NAMALWA (cell line): ENCODE measurements at places on chromosomes 7 and 10.

DNA sequence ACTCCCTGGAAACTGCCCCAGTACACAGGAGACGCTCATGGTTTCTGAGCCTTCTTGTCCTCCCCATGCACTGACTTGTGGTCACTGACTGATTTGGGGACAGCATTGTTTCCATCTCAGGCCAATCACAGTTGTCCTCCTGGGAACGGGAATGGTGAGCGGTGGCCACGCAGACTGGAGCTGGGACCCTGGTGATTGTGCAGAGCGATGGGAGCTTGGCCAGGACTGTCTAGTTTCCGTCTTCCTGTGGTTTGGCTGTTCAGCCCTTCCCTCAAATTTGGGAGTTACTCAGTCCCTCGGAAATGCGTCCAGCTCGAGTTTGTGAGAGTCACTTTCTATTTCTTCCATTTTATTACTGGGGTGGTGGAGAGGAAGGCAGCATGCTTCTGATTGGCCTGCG, 250.9 kb downstream of the ACTR3B start:
- DNase-seq: no peak

DNA sequence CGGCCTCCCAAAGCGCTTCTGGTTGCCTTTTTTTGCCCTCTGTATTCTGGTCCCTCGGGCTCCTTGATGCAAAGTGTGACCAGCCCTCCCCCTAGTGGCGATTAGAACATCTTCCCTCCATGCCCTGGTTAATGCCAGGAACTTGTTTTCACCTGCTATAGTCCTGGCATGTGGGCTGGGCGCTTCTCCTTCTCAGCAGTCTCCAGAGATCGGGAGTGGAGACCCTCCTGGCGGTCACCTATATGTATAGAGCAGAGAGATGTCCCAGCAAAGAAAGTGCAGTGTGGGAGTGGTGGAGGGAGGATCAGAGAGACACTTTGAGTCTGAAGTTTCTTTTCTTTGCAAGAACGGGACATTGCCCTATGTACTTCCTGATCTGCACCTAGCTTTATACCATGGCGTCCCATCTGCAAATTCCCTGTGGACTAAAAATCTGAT, 264.1 kb downstream of the OTUD1 start:
- peak; percentile 81 for DNase-seq

DNA sequence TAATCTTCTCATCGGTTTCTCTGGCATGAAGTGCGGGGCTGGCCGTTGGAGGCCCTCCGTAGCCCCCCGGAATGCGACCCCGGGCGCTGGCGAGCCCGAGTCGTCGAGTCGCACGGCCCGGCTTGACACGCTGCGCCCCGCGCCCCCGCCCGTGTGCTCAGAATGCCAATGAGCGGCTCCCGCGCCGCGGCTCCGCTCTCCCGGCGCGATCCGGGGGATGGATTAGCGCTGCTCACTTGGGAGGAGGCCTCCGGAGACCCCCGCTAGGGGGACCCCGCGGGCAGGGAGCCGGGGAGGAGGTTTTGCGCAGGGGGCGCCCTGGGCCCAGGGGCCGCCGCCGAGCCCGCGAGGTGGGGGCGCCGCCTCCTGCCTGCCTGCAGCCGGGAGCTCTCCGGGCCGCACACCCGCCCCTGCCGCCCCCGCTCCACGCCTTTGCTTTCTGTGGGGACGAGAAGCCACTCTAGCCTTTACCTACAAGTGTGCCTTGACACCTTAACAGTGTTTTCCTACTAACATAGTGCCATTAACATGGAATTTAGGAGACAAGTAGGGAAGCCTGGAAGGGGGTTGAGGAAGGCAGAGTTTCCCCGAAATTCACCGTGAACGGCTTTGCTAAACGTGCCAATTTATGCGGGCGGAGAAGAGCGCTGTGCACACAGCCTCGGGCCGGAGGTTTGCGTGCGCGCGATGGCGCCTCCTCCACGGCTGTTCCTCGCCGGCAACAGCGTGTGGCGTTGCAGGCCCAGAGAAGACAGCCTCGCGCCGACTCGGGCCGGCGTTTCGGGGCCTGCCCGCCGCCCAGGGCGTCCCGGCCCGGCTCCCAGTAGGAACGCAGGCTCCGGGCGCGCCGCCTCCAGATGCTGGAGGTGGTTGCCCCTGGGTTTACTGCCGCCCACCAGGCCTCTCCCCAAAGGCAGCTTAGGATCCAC, 7.1 kb downstream of the SHH start:
- peak; percentile 39 for DNase-seq

- peak; percentile 87 for DNase-seq
Observed at GRCh38 chr10:6014241-6014761, 37.0 kb upstream of the IL15RA start.

- DNase-seq: no peak
Observed at GRCh38 chr10:113310347-113310746, 242.5 kb upstream of the HABP2 start.

DNA sequence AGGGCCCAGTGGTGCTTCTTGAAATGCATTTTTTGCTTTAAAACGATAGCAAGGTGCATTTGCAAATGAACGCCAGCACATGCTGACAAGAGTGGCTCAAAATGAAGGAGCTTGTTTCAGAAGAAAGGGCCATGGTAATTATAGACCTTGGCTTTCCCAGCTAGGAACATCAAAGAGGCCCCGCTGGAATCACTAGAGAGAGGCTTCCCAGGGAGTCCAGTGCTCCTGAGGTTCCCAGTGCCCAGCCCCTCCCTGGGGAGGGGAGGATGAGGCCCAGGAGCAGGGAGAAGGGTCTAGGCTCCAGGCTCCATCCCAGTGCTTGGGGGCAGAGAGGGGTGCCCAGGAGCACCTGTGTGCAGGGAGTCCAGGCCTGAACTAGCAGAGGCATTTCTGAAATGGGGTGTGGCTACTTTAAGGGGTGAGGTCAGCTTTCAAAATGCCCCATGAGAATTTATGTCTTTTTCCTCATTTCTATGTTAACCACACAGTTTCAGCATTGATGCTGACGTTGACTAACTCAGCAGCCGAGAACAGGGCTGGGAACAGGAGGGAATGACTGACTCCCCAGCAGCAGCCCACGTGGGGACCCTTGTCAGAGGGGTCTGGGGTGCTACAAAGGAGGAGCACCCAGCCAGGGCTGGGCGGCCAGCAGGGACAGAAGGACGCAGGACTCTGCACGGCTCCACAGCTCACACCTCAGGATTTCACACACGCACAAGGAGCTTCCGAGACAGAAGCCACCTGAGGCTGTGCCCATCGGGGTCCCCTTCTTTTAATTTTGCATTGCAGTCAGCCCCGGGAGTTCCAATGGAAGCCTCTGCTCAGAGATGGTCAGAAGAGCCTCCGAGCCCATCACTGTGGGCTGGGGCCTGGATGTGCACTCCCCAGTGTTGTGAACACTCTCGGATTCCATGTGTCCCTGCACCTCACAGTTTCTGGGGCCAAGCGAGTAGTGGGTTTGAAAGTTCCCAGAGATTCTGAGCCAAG, 570.2 kb downstream of the PTPRN2 start:
- no peak for DNase-seq

GRCh38 chr10:126908729-126909128, 3.5 kb downstream of the DOCK1 start:
- no peak for DNase-seq

GRCh38 chr10:124095096-124095495, 1.7 kb upstream of the CHST15 start:
- peak; percentile 52 for DNase-seq

GRCh38 chr7:101216001-101216859, 1.2 kb downstream of the PLOD3 start:
- DNase-seq: no peak

GRCh38 chr10:43644252-43644651, 4.4 kb downstream of the ZNF32 start:
- DNase-seq: no peak

GRCh38 chr10:12728494-12728893, 273.0 kb downstream of the CCDC3 start:
- DNase-seq: no peak

DNA sequence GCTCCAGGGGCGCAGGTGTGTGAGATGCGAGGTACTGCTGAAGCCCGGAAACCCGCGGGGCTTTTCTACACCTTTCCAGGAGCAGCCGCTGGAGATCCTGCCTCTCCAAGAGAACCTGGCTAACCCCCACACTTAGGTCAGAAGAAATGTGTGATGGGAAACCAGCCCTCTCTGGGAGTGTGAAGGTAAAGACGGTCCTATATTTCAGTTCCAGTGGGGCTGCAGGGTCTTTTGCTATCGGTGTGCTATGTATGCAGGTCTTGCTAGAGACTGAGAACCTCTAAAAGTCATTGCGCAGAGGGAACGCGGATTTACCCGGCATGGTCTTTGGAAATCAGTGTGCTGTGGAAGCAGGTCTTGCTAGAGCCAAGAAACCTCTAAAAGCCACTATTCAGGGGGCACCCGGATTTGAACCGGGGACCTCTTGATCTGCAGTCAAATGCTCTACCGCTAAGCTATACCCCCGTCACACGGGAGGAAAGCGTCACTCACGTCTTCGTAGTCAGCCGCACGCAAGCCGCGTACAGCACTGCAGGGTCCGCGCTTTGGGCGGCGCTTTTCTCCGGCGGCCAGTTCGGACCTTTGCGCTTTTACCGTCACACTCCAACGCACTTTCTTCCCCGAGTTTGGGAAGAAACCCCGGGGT, 46.0 kb downstream of the ZNF777 start:
- no peak for DNase-seq

- no peak for DNase-seq
Observed at GRCh38 chr10:17435953-17436352, 18.4 kb downstream of the ST8SIA6 start.

- no peak for DNase-seq
Observed at GRCh38 chr7:68280931-68281330, 1284.3 kb downstream of the TYW1 start.

DNA sequence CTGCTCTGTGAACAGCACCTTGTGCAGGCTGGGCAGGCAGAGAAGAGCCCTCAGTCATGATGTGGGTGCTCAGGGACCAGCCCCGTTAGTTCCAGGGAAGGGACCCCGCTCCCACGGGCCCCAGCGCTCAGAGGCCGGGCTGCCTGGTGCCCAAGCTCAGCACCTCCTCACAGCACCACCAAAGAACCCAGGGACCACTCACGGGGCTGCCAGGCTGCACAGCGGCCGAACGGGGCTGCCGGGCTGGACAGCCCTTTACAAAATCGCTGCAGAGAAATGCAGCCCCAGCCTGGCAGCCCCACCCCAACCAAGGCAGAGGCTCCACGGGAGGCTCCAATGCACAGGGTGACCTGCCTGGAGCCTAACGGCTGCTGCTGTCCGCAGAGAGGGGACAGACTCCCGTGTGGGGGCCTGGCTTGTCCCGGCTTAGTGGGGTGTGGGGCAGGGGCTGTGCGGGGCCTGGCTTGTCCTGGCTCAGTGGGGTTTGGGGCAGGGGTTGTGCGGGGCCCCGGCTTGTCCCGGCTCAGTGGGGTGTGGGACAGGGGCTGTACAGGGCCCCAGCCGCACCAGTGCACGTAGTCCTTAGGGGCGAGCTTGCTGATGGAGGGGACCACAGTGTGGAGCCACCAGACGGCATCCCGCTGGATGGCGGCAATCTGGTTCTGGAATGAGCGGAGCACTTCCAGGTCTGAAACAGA, 9.2 kb downstream of the INTS1 start:
- no peak for DNase-seq

- DNase-seq: peak; percentile 79
Observed at GRCh38 chr10:11472158-11472753, 139.2 kb downstream of the USP6NL start.

- no peak for DNase-seq
Observed at GRCh38 chr7:117872561-117873309, 506 bp downstream of the CTTNBP2 start.

- DNase-seq: peak; percentile 22
Observed at GRCh38 chr7:18262058-18262457, 233.5 kb upstream of the HDAC9 start.

- DNase-seq: no peak
Observed at GRCh38 chr7:136016649-136017395, 39.7 kb upstream of the MTPN start.

DNA sequence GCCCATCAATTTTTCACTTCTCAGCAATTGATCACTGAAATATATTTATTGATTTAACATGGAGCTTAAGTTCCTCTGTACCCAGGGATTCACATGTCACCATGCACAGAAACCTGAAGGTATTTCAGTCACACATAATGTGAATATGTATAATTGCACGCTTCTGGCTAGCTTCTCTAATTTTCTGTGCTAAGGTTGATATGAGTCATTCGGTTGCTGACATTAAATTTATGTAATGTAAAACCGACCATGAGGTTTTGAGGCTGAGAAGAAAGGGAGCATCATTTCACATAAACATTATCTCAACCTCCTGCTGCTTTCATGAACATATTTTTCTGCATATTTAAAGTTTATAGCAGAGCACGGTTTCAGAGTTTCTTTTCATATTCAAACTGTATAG, 381.0 kb upstream of the TPK1 start:
- no peak for DNase-seq

GRCh38 chr7:45404622-45405021, 169.5 kb upstream of the ADCY1 start:
- DNase-seq: no peak

GRCh38 chr7:2159176-2159520, 73.6 kb downstream of the MAD1L1 start:
- DNase-seq: no peak

DNA sequence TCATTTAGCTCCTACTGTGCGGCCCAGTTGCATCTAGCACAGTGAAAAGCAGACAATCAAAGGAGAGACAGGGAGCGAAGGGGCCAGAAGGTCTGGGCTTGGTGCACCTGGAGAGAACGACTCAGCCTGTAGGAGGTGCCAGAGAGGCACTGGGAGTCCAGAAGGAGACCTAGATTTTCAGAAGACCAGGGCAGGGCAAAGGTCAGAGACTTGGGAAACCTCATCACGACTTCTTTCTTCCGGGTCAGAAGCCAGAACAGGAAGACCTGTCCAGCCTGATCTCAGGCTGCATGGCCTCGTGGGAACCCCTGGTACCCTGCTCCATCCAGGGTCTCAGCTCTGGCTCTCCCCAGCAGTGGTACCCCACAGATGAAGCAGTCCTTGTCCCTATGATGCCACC, 5.2 kb downstream of the AGAP3 start:
- peak; percentile 70 for DNase-seq

DNA sequence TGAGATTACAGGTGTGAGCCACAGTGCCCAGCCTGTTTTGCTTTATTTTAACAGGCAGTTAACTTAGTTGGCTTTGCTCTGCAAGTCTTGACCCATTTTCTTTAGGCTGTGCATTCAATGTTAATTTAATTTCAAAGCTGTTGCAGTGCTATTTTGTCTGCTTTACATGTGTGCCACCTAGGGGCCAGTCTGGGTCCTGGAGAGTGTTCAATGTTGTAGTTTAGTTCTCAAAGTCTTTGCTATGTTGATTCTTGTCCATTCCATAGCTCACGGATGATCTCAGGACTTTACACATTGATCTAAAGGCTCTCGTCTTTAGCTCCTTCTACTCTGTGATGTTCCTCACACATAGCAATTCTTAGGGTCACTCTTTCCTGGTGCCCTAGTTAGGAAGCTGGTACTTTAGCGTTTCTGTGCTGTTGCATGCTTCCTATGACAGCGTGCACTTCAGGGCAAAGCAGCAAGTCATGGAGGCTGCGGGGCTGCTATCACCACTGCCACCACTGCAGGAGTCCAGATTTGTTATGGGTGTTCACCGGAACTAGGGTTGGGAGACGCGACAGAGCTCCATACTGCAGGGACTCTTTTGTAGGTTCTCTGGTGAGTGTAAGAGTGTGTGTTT, 16.4 kb upstream of the ABCA13 start:
- DNase-seq: peak; percentile 68

GRCh38 chr7:69739931-69740431, 141.7 kb downstream of the AUTS2 start:
- DNase-seq: peak; percentile 88

- DNase-seq: no peak
Observed at GRCh38 chr10:46233181-46233580, 53.6 kb upstream of the ANTXRL start.
